Activated CD8-positive, alpha-beta memory T cell treated with anti-CD3 and anti-CD28 coated beads for 1 hour (primary cell): ENCODE measurements at places on chromosomes 1 and 21.

- DNase-seq, result no peak
Observed at GRCh38 chr1:37945743-37946702, 830 bp downstream of the INPP5B start.

GRCh38 chr1:119462964-119463363, 44.0 kb upstream of the HSD3B1 start:
- no peak for DNase-seq

DNA sequence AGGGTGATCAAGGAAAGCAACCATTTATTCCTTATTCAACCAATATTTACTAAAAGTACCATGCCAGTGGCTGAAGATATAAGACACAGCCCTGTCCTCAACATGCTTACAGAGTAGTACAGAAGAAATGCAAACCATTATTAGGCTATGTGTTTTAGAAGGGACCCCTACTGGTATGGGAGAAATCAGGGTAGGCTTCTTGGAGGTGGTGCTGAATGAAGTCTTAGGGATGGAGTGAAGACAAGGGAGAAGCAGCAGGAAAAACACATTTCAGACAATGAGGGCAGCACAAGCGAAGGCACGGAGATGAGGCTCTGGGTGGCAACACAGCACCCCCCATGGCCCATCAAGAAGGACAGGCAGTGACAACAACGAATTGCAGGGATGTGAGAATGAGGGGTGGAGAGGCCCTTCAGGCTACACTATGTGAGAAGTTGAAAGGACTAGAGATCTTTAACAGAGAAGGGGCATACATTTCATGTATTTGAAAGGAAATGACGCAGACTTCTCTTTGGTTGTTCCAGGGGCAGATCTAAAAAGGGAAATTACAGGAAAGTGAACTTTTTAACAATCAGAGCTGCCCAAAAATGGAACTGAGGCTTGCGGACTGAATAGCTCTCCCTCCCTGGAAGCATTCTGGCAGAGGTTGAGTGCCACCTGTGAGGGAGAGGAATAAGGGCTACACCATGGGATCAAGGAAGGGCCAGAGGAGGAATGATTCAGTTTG, 16.8 kb upstream of the CD58 start:
- no peak for DNase-seq

- no peak for DNase-seq
Observed at GRCh38 chr1:51936531-51936930, 54.0 kb downstream of the RAB3B start.

DNA sequence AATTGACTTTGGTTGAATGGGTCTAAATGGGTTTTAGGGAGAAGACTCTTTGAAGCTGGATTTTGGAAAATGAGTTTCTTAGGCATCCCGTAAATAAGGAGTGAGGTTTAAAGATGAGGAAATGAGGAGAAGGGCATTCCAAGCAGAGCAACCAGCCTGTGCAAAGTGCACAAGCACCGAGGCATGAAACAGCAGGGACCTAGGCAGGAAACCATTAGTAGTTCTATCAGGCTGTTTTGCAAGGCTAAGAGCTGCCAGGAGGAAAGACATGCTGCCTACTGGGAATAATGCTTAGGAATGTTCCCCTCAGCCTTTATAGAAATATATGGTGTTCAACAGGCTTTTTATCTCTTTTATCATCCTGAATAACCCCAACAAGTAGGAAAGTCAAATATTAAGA, 153.1 kb upstream of the FGGY start:
- DNase-seq, result no peak

GRCh38 chr1:3207217-3207848, 138.3 kb downstream of the PRDM16 start:
- DNase-seq, result no peak

DNA sequence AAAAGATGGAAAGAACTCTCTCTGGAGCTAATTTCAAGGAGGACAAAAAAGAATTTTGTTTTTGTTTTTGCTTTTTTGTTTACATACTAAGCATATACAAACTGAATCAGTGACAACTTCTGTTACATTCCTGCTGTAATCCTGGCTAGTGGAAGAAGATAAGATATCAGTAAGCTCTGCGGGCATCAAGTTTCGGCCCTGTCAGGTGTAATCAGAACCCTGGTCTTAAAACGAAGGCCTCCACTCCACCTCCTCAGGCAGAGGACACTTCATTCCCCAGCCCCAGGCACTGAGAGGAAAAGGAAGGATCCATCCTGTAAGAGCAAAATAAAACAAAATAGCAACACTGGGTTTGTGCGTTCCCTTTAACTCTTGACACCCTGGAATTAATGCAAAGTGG, 88.9 kb upstream of the ARHGAP29 start:
- DNase-seq, result no peak

GRCh38 chr1:157893686-157894085, 52.1 kb upstream of the CD5L start:
- no peak for DNase-seq

DNA sequence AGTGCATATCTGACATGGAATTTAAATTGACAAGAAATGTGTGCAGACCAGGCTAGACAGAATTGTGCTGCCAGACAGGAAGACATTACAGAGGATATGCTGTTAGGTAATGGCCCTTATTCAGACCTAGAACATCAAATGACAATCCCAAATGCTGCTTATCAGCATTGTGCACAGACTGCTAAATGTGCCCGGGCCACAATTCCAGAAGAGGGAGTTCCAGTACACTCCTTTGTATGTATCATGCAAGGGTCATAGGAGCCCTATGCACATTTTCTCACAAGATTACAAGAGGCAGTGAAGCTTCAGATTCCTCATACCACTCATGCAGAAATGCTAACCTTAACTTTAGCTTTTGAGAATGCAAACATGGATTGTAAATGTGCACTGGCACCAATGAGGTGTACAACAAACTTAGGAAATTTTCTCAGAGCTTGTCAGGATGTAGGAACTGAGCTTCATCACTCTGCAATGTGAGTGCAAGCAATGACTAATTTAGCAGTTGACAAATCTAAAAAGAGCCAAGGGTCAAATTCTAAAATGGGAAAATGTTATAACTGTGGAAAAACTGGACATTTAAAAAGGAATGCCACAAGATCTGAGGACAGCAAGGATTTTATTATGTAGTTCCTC, 273.5 kb downstream of the COL11A1 start:
- DNase-seq, result no peak

GRCh38 chr1:2135441-2135841, 59.1 kb downstream of the FAAP20 start:
- no peak for DNase-seq

GRCh38 chr1:181592255-181592859, 109.0 kb downstream of the CACNA1E start:
- DNase-seq, result no peak

DNA sequence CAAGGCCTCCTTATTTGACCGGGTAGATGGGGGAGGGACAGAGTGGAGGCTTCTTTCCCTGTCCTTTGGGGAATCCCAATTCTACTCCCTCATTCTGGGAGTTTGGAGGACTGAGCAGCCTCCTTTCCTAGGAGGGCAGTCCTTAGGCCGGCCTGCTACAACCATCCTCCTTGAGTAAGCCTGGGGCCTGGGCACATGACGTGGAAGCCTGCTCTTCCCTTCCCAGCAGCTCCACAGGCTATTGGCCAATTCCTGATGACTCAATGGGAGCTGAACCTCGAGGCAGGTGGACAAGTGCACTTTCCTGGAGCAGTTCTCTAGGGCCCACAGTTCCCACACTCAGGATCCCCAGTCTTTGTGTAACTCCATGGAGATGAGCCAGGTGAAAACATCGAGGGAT, 3.1 kb downstream of the KCNA10 start:
- no peak for DNase-seq

- no peak for DNase-seq
Observed at GRCh38 chr1:59015708-59016107, 231.9 kb upstream of the JUN start.

DNA sequence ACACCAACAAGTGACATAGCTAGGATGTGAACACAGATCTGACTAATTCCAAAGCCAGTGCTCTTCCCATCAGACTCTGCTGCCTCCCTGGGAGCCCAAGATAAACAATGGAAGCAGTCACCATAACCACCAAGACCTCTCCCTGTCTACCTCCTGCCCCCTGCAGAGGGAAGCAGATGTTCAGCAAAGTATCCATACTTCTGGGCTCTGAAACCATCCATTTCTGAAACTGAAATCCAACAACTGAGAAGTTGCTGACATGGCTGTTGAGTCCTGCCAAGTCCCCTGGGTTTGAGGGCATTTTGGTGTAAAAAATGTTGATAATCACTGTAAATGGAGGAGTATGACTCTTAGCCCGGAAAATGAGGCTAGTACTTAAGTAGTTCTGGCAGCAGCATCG, 102.1 kb downstream of the TYW3 start:
- DNase-seq, result no peak

- no peak for DNase-seq
Observed at GRCh38 chr1:36740446-36740845, 257.7 kb upstream of the CSF3R start.

GRCh38 chr1:89762779-89763648, 57.8 kb upstream of the LRRC8D start:
- DNase-seq, result peak; percentile 81

- no peak for DNase-seq
Observed at GRCh38 chr1:87279966-87280535, 48.6 kb upstream of the LMO4 start.

DNA sequence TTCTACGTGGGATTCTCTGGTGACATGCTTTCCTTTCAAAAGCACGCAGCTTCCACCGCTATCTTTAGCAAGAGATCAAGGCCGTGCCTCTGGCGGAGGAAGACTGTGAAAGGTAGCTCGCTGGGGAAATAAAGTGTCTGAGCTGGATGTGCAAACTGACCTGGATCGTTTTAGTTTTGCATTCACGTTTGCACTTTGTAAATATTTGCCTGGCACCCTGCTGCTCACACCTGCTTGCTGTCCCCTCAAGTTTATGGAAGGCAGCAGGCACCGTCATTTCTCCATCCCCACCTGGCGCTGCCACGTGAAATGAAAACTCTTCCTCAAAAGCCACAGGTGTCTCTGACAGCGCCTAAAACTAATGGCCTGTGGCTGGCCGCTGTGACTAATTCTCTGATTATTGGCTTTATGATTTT, 44.0 kb upstream of the TARDBP start:
- no peak for DNase-seq

GRCh38 chr1:175133673-175134435, 58.7 kb downstream of the KIAA0040 start:
- no peak for DNase-seq

DNA sequence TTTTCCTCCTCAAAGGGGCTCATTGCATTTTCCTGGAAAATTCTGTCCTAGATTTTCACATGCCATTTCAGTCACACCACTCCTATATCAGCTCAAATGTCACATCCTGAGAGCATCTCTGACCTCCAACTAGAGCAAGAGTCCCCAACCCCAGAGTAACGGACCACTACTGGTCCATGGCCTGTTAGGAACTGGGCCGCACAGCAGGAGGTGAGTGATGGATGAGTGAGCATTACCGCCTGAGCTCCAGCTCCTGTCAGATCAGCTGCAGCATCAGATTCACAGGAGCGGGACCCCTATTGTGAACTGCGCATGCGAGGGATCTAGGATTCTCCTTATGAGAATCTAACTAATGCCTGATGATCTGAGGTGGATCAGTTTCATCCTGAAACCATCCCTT, 12.7 kb upstream of the RRP15 start:
- DNase-seq, result no peak

DNA sequence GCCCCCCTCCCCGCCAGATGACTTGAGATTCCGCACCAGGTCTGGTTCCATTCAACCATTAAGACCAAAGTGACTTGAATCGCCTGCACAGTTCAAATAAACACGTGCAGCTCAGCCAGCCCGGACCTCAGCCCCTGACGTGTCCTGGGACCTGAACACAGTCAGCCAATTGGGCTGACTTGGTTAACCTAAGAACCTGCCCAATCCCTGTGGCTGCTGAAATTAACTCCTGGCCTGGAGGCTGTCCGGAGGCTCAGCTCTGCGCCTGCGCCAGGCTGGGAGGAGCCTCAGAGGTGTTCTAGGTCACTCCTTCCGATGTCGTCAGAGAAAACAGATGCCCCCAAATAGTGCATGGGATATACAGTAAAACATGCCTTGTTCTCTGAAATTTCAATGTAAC, 73.4 kb downstream of the SCCPDH start:
- no peak for DNase-seq

DNA sequence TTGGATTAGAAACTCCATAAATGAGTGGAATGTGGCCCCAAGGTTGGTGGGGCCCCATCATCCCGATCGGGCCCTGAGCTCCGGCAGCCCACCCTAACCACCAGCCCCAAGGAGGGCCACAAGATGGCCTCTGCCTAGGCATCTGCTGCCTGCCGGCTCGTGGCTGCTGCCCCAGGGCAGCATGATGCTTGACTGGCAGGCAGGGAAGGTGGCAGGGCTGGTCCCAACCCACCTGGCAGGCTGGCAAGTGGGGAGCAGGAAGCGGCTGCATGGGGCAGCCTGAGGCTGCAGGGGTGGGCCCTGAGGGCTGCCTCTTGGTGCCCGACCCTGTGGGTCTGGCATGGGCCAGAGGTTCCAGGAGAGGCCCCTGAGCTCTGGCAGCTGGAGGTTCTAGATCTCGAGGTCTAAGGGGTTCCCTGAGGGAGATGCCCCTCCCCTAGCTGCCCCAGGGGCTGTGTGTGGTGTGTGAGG, 760 bp upstream of the GJC2 start:
- DNase-seq, result no peak

- no peak for DNase-seq
Observed at GRCh38 chr21:45905196-45905595, 76.4 kb upstream of the COL6A1 start.

DNA sequence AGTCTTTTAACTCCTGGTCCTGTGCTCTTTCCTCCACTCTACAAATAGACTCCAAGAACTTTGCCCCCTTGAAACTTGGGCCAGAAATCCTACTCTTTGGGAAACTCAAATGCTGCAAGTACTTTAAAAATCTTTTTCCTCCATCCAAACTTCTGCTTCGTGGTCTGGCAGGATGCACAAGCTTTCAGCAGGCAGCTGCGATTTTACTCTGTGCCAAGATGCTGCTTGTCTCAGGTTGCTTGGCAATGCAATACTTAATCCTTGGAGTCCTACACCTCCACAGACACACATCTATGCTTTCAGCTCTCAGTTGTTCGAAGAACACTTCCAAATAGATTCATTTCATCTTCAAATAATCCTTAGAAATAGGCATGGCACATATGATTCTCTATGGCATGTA, 435.3 kb upstream of the USP24 start:
- DNase-seq, result no peak

DNA sequence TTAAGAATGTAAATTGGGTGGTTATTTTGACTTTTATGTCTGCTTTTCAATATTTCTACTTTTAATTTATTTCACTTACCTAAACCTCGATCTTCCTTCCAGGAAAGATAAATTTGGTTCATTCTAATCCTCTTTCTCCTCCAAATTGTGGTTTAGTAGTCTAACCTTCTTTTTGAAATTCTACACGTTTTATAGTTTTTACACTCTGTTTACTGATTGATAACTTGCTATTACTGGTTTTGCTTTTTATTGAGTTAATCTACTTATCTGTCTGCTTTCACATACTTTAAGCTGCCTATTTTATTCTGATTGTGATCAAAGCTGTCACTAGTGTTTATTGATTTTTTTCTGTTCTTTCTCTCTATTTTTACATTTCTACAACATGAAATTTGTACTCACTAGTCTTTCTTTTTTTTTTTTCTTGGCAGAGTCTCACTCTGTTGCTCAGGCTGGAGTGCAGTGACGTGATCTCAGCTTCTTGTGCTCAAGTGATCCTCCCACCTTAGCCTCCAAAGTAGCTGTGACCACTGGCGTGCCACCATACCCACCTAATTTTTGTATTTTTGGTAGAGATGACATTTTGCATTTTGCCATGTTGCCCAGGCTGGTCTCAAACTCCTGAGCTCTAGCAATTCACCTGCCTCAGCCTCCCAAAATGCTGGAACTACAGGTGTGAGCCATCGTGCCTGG, 27.9 kb upstream of the ERRFI1 start:
- no peak for DNase-seq
